ENCODE measurements at places on chromosomes 3 and 15.

DNA sequence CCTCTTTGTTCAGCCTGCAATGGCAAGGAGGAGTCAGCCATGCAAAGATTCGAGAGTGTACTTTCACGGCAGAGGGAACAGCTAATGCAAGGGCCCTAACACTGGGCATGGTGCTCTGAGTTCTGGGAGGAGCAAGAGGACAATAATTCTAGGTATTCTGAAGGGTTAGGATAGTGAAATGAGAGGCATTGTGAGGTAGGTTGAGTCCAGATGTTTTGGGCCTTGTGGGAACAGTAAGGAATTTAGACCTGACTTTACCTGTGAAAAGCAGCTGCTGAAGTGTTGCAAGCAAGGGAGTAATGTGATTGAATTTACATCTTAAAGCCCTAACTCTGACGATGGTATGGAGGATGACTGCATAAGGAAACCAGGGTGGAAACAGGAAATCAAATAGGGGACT, 211.6 kb downstream of the CNTN3 start:
- no peak for DNase-seq

DNA sequence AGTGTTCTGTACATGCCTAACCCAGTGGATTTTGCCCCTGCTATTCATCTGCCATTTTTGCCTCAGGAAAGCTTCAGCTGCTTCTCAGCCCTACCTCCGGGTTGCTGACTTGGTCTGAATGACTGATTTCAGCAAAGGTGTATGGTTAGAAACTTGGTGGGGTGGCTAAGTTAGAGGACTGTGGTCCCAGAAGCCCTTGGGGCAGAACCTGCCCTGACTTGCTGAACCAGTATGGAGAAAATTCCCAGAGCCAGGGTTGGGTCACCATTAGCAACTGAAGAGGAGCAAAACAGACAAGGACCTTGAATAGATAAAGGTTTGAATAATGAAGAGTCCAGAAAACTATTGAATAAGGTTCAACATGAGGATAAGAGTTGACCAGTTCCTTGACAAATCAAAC, 6.1 kb upstream of the WWTR1 start:
- DNase-seq, result no peak

DNA sequence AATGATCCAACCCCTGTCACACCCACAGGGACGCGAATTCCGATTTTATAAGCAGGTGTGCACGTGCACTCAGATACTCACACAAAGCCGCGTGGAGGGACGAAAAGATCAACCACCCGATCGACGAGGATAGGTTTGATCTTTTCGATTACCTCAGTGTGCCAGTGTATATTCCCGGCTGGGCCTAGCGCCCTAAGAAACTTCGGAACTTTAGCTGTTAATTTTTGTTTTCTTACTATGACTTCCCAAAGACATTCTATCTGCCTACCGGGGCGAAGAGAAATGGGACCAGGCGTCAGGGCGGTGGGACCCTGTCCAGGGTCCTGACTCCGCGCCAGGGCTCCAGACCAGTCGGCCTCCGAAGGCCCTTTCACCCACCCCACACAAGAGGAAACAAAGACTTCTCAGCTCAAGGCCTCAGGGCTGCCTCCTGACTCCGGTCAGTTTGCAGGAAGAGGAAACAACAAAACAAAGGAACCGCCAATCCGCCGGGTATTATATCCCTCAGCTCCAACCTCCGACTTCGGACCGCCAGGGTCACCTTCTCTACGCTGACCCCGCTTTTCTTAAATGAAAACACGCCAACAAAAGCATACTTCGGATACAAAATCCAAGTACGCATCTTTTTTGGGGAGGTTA, 6.8 kb downstream of the ONECUT1 start:
- DNase-seq, result no peak

GRCh38 chr3:116394365-116394764, 50.9 kb downstream of the LSAMP start:
- no peak for DNase-seq

- no peak for DNase-seq
These were observed 56.8 kb downstream of the PHLDB2 start for GRCh38 chr3:111915905-111916304.

- no peak for DNase-seq
These were observed 82.8 kb upstream of the CPNE4 start for GRCh38 chr3:132117642-132118041.

GRCh38 chr15:74913041-74913440, 6.4 kb upstream of the FAM219B start:
- no peak for DNase-seq

- no peak for DNase-seq
These were observed 81.7 kb downstream of the ZNF609 start for GRCh38 chr15:64542091-64542490.

DNA sequence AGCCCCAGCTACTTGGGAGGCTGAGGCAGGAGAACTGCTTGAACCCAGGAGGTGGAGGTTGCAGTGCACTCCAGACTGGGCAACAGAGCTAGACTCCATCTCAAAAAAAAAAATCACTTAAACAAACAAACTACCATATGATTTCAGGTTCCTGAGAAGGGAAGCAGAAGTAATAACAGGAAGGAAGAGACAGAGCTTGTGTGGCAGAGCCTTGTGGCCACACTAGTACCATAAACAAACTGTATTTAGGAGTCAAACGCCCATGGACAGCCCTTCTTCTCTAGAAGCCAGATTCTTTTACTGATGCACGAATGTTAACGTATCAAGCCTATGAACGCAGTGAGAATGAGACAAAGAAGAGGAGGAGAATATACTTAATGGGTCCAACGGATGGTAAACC, 12.0 kb downstream of the MTMR10 start:
- no peak for DNase-seq

GRCh38 chr15:77024273-77025082, 29.6 kb downstream of the PSTPIP1 start:
- peak; percentile 68 for DNase-seq

GRCh38 chr3:115725800-115726199, 102.5 kb downstream of the GAP43 start:
- DNase-seq, result no peak
